Progenitor cell of endocrine pancreas (in vitro differentiated cells): ENCODE measurements at places on chromosomes 16 and 17.

DNA sequence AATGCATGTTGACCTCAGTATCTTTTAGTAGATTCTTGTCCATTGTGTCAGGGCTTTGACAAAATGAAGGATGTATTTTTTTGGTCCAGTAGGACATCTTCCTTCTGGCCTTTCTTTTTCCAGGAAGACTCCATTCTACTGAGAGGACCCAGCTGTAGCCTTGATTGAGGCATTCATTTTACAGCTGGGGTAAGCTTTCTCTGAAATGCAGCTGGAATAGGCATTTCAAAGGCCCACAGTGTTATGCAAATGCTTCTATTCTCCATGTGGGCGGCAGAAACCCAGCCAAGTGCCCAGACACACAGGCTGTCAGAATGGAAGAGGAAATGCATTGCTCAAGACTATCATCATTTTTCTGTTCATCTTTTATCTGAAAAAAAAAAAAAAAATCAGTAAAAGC is 629.0 kb upstream of the CDH8 start:
- no peak for DNase-seq

GRCh38 chr16:72468582-72468981 is 296.6 kb upstream of the PMFBP1 start:
- DNase-seq, result no peak

GRCh38 chr17:81406117-81406953 is 11.1 kb downstream of the BAHCC1 start:
- DNase-seq, result no peak

DNA sequence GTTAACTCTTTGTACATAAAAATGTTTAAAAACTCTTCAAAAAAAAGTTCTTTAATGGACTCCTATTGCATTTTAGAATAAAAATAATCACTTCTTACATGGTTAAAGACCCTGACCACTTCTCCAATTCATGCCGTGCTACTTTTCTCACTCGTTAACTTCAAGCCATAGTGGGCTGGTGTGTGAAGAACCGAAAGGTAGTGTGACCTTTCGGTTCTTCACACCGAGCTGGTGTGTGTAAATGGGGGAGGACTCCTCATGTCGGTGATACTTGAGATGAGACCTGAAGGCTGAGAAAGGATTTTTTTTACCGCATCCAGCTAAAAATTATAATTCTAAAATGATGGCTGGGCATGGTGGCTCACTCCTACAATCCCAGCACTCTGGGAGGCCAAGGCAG is 22.1 kb downstream of the RFFL start:
- no peak for DNase-seq

DNA sequence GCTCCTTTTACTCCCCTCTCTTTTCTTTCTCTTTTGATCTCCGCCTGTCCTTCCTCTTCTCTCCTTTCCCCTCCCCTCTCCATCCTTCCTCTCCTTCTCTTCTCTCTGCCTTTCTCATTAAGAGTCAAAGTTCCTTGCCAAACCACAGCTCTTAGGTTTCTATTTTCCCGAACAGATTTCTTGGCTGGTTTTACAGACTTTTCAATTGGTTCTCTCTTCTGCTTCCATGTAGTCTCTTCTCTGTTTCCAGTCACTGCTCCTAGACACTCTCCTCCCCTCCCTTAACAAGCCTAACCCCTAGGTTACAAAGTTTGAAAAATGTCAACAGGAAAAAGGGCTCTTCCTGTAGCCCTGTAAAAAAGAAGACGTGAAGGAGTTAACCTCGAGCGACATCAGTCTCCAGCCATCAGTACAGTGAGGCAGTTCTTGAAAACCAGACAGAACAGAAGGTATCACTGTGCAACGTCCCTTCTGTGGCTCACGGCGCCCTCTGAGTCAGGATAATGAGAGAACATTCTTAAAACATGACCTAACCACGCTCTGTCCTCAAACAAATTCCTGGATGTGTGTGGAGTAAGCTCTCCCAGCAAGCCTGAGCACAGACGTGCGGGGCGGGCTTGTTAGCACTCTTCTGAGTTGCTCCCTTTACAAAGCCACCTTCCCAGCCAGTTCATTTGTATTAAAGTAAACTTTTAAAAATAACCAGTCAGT is 11.6 kb upstream of the MARCHF10 start:
- DNase-seq, result peak; percentile 18

DNA sequence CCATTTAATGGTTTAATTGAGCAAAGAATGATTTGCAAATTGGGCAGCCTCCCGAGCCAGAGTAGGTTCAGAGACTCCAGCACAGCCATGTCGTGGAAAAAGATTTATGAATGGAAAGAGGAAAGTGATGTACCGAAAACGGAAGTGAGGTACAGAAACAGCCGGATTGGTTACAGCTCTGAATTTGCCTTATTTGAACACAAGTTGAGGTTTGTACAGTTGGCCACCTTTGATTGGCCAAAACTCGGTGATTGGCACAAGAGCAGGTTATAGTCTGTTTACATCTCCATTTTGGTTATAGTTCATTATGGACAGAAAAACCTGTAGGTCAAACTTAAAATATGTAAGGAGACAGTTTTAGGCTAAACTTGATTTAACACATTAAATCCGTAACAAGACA is 44.5 kb downstream of the TENT4B start:
- no peak for DNase-seq

DNA sequence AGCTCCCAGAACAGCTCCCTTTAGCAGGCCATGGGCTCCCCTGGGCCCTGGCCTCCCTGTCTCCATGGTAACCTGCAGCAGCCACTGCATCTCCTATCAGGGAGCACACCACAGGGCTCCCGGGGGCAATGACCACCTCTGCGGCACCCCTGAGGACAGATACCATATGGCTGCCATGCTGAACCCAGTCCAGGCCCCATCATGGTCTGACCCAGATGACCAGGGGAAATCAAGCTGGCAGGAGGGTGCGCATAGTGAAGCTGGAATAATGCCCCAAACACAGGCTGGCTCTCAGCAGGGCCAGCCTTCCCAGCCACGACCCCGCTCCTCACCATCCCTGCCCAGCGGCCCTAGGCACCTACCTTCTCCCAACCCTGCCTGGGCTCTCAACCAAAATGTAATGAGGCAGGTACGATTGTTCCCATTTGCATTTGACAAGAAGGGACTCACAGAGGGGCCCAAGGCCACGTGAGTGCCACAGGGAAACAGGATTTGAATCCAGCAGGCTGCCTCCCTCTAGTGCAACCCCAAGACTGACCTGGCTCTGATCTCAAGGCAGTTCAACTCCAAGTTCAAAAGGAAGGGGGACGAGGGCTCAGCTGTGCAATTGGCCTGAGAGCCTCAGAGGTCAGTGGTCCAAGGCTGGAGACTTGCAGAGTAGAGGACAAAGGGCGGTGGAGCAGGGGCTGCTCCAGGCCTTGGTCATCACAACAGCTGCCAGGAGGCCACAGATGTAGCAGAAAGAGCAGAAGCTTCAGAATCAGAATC is 2.4 kb downstream of the RUNDC3A start:
- DNase-seq, result no peak

DNA sequence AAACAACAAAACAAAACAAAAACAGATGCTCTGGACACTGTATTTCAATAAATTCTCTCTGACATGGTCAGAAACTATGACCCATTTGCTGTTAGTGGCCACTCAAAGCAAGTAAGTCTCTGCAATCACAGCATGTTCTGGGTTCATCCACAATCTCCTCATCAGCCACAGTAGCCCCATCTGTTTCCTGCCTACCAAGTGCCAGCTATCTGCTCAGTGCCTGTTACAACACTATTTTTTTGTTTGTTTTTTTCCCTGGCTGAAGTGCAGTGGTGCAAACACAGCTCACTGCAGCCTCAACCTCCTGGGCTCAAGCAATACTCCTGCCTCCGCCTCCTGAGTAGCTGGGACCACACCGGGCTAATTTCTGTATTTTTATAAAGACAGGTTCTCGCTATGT is 137.9 kb downstream of the SOX9 start:
- DNase-seq, result no peak
